Stimulated activated CD8-positive, alpha-beta memory T cell treated with anti-CD3 and anti-CD28 coated beads, Interleukin-15, amount 100 ng/mL, for 24 hours (primary cell): ENCODE measurements at places on chromosomes 11 and 22.

DNA sequence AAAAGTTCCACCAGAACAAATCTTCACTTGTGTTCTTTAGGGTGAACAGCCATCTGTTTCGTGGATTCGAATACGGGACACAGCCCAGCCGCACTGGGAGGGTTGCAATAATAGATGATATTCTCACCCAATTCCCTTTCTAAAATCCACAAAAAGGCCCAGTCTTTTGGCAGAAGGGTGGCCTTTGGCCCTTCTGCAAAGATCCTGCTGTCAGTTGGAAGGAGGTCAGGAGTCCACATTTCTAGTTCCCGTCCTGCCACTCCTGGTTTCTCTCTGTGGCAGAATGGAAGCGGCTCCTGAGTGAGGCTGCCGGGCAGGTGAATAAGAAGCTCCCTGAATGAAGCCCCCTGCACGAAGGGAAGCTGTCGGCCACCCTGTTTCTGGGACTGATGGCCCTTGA, 11.2 kb upstream of the LINC01488 start:
- DNase-seq: no peak

- no peak for DNase-seq
These were observed 751.2 kb downstream of the JRKL start for GRCh38 chr11:97140885-97141494.

GRCh38 chr22:26922806-26923205, 265.4 kb downstream of the MIAT start:
- DNase-seq: no peak

DNA sequence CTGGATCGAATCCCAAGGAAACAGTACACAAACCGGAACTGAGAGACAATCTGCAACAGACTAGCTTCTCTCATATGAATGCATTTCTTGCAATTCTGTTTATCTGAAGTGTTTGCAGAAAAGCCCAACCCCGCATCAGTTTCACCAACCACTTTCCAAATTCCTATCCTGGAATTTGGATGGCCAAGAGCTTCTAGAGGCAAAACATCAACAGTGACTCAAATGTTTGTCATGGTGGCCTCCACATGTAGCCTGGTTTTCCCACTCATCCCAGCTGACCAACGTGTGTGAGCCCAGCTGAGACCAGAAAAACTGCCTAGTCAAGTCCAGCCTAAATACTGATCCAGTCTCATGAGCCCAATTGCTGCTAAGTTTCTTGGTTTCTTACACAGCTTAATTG, 8.3 kb upstream of the MIEF1 start:
- DNase-seq: no peak

GRCh38 chr22:44848791-44849420, 96.5 kb downstream of the ARHGAP8 start:
- DNase-seq: no peak

DNA sequence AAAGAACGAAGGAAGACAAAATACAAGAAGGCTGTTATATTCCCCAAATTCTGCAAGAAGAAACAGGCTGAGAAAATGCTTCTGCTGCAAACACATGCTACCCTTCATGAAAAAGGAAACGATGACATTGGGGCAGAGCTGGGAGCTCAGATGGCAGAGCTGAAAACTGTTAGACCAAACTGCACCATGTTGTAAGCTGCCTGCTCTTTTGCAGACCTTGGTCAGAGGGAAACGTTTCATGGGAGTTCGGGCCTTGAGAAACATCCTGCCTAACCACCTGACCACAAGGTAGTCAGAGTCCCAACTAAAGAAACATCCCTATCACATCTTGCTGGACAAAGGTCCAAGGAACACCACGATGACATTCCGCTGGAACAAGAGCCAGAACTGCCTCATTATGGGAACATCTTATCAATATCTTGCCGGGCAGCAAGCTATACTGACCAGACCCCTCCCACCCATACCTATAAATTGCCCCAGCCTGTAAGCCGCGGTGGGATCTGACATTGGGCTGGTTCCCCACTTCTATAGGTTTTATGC, 110.7 kb upstream of the CTSC start:
- no peak for DNase-seq

DNA sequence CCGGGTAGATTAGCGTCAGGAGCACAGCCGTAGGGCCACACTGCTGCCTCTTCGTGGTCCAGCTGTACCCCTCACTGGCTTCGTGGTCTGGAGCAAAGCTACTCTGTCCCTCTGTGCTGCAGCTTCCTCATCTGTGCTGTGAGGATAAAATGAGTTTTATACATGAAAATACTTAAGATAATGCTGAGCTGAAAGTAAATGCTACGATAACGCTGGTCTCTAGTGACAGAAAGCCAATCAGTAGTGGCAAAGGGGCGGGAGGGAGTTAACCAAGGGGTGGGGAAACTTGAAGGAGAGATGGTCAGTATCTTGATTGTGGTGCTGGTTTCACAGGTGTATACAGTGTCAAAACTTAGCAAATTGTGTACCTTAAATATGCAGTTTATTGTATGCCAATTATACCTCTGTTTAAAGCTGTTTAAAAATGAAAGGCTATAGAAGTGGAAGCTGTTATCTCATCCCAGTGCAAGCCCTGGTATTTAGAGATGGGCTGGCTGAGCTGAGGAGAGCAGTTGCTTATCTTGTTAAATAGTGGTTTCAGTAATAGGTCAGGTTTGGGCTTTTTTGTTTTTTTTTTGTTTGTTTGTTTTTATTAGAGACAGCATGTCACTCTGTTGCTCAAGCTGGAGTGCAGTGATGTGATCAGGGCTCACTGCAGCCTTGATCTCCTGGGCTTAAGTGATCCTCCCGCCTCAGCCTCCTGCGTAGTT, 36.7 kb downstream of the ACO2 start:
- no peak for DNase-seq

GRCh38 chr11:111417011-111417765, 38.1 kb upstream of the POU2AF1 start:
- no peak for DNase-seq

DNA sequence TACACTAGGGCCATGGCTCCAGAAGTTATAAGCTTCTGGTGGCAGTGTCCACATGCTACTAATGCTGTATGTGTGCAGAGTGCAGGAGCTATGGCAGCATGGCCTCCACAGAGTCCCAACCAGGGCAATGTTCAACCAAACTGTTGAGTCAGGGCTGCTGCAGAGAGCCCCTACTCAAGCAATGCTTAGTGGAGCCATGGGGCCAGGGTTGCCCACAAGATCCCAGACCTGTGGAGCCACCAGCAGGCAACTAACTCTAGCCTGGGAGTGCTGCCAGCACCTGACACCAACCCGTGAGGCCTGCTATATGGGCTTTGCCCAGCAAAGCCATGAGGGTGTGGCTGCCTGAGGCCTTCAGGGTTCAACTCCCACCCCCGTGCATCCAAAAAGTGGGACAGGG, 655.2 kb downstream of the TBC1D22A start:
- DNase-seq: no peak

- DNase-seq: no peak
These were observed 17.1 kb upstream of the TRPC6 start for GRCh38 chr11:101600924-101601323.

GRCh38 chr11:32586576-32587190, 3.1 kb downstream of the EIF3M start:
- no peak for DNase-seq

- DNase-seq: no peak
These were observed 97.4 kb upstream of the PRDM11 start for GRCh38 chr11:45048870-45049691.

DNA sequence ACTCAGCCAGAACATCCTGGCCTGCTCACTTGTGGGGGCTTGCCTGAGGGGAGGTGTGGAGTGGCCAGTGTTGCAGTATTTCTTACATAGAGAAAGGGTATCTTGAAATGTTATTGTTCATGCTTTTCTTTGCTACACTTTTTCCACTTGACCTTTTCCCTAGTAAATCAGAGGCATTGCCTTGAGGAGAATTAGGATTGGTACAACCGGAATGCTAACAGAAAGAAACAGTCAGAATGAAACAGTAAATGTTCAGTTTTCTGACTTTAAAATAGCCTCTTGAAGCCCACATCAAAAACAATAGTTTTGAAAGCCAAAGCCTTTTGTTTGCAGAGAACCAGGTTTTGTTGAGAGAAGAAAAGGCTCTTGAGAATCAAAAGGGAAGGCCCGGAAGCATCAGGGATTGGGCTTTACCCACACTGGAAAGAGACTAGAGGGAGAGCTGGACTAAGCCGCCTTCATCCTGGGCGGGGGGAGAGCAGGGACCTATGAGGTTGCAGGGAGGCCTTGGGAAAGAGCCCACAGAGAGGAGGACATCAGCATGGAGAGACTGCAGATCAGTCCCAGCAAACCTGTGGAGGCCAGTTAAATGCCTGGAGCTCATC, 12.4 kb downstream of the ADM start:
- DNase-seq: no peak

DNA sequence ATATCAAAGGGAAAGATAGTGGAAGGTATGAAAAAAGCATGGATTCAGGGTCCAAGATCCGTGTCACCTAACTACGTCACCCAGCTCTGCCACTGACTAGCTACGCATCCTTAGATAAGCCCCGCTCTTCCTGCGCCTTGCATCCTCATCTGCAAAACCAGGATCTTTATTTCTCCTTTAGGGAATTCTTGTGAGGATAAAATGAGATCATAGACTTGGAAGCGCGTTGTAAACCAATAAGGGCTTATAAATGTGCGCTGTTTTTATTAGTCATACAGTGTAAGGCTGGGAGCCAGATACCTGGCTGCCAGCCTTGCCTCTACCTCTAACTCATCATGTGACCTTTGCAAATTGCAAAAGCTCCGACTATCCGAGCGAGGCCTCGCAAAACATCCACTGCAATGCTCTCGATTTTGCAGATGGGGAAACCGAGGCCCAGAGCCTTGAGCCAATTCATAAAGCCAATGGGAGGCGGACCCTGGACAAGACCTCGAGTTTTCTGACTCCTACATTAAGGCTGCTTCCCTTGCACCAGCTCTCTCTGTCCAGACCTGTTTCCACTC, 753 bp downstream of the PRPF19 start:
- DNase-seq: no peak

DNA sequence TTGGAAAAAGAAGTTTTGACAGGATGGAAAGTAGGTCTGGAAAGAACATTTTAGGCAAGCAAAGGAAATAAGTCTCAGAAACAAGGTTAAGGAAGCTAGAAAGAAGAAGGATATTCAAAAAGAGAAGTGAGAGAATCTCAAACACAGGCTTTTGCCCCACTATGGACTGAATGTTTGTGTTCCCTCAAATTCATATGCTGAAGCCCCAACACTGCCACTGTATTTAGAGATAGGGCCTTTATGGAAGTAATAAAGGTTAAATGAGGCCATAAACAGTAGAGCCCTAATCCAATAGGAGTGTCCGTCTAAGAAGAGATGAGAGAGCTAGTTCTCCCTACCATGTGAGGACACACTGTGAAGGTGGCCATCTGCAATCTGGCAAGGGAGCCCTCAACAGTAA, 20.6 kb upstream of the RPS13 start:
- DNase-seq: no peak

GRCh38 chr11:132200353-132200936, 830.0 kb downstream of the NTM start:
- DNase-seq: no peak

DNA sequence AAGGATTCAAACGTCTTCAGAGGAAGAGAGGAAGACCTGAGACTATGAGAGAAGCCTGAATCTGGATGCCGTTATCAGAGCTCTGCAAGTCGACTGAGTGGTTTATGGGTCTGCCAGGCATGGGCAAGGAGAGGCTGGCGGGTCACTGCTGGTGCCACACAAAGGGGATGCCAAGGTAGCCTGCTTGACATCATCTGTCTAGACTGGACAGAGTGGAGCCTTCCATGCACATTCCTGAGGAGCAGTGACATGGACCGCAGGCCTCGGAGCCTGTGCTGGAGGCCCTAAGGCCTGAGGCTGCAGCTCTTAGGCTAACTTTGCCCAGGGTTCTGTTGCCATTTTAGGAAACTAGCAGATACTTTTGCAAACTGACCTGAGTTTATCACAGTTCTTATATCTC, 127.4 kb downstream of the WT1 start:
- DNase-seq: no peak

GRCh38 chr11:65489035-65489705, 9.7 kb upstream of the MALAT1 start:
- DNase-seq: no peak

- no peak for DNase-seq
These were observed 1425.8 kb downstream of the TBC1D22A start for GRCh38 chr22:48188231-48188721.

DNA sequence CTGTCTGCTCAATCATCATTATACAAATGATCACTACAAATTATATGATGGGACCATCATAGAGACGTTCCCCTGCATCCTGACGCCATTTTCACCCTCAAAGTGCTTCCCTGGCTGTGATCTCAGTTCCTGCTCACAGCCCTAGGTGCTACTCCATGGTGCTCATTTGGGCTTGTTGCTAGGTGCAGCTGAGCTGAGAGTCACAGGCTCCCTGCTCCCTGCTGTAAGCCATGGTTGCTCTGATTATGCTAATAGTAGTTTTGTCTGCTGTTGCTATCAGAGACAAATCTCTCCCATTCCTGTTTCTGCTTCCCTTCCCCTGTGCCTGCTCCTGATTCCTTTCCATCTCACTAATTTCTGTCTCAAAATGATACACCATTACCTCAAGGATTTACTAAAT, 474.3 kb downstream of the METTL15 start:
- no peak for DNase-seq

DNA sequence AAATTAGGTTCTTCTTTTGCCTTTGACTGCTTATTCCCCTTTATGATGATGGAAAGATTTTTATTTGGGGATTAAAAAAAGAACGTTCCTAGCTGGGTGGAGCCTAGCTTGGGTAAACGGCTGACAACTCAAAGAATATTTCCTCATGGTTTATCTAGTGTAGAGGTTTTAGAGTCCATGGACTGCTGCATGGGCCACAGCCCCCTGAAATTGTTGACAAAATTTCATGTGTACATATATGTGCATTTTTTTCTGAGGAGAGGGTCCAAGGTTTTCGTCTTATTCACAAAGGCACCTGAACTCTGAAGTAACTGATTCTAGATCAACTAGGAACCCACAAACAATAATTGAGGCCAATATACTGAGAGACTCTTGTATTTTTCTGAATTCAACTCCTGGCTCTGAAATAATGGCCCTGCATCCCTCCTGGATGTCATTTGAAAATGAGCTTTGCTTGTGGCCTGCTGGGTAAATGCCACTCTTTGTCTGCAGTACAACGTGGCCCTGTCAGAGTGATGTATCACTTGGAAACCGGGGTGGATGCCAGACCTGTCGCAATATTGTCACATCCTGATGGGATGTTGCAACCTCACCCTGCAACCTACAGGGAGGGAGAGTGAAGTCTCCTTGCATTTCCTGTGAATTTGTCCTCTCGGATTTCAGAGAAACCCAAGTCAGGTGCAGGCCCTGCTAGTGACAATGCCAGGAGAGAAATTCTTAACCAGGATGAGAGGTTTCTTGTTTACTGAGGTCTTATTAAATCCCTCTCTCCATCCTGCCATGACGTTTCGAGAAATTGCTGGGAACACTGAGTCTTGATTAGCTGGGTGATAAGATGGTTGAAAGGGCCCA, 33.8 kb downstream of the EHF start:
- DNase-seq: no peak

DNA sequence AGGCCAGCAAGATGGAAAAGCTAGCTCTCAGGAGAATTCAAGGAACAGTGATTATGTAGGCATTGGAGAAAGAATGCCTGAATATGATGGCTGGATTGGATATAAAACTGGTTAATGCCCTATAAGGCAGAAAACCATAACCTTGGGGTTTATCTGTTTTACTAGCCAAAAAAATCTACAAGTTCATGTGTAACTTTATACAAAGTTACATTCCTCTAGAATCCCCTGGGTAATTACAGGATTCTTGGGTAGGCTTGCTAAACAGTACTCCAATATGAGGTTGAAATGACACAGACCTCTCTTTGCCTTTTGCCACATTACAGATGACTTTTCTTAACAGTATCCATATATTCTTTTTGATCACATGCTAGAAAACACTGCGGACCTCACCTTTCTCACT, 26.0 kb downstream of the TSPAN18 start:
- DNase-seq: no peak

- DNase-seq: no peak
These were observed 5.4 kb upstream of the TMEM86A start for GRCh38 chr11:18692941-18693760.
